ENCODE measurements at places on chromosomes 7 and 10. TPM values are rescaled to one million over a fixed set of nuclear protein-coding genes. Genes with fewer than 3 reads are reported as not detected.
A peak's percentile ranks its signal among the peaks of the same experiment; 100 is the strongest.

Gene BHLHA15
- total RNA-seq, result 2.3 TPM

Gene NME8
- total RNA-seq, result not detected

Gene OR2A42
- total RNA-seq, result 0.66 TPM

DNA sequence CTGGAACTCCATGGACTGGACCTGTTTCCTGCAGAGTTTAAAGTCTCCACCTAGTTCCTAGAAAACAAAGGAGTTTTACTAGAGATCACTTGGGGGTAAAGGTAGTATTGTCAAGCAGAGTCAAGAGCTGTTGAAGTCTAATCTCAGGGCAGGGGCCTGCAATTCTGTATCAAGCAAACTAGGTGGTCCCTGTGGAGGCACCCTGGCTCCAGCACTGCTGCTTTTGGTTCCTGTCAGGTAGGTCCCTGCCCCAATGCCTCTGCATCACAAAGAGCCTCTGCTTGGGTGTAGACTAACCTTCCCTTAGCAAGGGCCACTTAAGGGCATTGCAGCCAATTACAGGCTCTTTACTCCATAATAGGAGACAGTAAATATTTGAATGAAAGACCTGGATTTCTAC is 22.5 kb downstream of the ZSCAN25 start:
- no peak overlapping the region for H3K27ac ChIP-seq
- H3K4me3 ChIP-seq, result no peak overlapping the region
- DNase-seq, result no peak
- no peaks in the 10 kb centered on the region for H3K4me1 ChIP-seq

- H3K4me1 ChIP-seq, result no peaks in the 10 kb centered on the region
- no peak for DNase-seq
- H3K36me3 ChIP-seq, result peaks cover 4% of the 10 kb centered on the region
- H3K27me3 ChIP-seq, result no peaks in the 10 kb centered on the region
These were observed 10.4 kb downstream of the STMP1 start for GRCh38 chr7:135672560-135673359.

GRCh38 chr7:123872908-123873307 is 27.9 kb downstream of the HYAL4 start:
- H3K27me3 ChIP-seq, result no peaks in the 10 kb centered on the region

DNA sequence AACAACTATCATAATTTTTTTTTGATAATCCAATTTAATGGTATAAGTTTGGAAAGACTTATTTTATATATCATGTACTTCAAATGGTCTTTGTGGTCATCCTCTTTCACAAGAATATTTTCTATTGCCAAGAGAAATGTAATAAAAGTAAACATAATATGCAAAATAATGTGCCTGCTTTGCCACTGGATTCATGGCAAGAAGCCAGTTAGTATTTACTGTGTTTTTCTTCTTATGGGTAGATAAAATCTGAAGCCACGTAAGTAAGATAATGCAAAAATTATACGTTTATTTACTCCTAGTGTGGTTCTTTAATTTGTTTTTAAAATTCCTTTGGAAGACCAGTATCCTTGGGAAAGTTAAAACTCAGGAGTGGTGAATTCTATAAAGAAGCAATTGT is 258.5 kb downstream of the ARL4A start:
- no peak overlapping the region for H3K4me3 ChIP-seq
- no peaks in the 10 kb centered on the region for H3K27me3 ChIP-seq
- DNase-seq, result no peak
- no peaks in the 10 kb centered on the region for H3K4me1 ChIP-seq
- H3K36me3 ChIP-seq, result no peaks in the 10 kb centered on the region
- H3K27ac ChIP-seq, result no peak overlapping the region

DNA sequence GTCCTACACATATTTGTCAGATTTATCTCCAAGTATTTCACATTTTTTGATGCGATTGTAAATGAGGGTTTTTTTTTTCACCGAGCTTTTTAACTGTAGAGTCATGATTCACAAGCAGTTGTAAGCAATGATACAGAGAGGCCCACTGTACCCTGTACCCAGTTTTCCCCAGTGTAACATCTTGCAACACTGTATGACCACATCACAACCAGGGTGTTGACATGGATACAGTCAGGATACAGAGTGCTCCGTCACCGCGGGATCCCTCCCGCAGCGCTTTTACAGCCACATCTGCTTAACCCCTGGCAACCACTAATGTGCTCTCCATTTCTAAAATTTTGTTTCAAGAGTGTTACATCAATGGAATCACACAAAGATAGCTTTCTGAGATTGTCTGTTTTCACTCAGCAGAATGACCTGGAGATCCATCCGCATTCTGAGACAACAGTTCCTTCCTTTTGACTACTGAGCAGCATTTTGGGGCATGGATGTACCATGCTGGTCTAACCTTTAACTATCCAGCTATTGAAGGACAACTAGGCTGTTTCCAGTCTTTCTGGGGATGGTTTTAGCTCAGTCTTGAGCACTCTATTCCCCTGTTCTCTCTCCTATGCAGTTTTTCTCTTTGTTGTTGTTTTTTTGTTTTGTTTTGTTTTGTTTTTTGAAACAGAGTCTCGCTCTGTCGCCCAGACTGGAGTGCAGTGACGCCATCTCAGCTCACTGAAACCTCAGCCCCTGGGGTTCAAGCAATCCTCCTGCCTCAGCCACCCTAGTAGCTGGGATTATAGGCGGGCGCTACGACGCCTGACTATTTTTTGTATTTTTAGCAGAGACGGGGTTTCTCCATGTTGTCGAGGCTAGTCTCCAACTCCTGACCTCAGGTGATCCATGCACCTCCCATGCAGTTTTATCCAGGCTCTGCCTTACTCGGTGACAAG is 25.9 kb downstream of the GPRIN2 start:
- DNase-seq, result peak; percentile 33
- peaks cover 2% of the 10 kb centered on the region for H3K27me3 ChIP-seq
- H3K27ac ChIP-seq, result no peak overlapping the region
- H3K4me3 ChIP-seq, result no peak overlapping the region
- no peaks in the 10 kb centered on the region for H3K4me1 ChIP-seq

DNA sequence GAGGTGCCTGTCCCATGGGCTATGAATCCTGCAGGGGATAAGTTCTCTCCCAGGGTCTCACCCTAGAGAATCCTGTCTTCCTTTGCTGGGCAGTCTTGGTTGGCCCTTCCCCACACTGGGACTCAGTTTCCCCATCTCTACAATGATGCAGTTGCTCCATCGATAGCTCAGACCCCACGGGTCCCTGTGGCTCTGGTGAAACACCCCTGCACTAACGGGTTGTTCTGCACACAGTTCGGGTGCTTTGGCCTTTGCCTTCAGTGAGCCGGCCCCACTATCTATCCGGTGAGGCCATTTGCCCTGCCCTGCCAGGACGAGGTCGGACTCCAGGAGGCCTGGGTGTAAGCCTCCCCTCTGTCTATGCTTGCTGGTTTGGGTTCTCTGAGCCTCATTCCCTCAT is 76.5 kb upstream of the PCBD1 start:
- no peak overlapping the region for H3K27ac ChIP-seq
- H3K36me3 ChIP-seq, result no peaks in the 10 kb centered on the region
- no peak for DNase-seq
- H3K27me3 ChIP-seq, result no peaks in the 10 kb centered on the region
- H3K4me3 ChIP-seq, result no peak overlapping the region
